ENCODE measurements at places on chromosomes 16 and 17. TPM values are rescaled to one million over a fixed set of nuclear protein-coding genes. Genes with fewer than 3 reads are reported as not detected.

Gene KRTAP3-1
- total RNA-seq = not detected

Gene CDH3
- total RNA-seq = 3.4 TPM

DNA sequence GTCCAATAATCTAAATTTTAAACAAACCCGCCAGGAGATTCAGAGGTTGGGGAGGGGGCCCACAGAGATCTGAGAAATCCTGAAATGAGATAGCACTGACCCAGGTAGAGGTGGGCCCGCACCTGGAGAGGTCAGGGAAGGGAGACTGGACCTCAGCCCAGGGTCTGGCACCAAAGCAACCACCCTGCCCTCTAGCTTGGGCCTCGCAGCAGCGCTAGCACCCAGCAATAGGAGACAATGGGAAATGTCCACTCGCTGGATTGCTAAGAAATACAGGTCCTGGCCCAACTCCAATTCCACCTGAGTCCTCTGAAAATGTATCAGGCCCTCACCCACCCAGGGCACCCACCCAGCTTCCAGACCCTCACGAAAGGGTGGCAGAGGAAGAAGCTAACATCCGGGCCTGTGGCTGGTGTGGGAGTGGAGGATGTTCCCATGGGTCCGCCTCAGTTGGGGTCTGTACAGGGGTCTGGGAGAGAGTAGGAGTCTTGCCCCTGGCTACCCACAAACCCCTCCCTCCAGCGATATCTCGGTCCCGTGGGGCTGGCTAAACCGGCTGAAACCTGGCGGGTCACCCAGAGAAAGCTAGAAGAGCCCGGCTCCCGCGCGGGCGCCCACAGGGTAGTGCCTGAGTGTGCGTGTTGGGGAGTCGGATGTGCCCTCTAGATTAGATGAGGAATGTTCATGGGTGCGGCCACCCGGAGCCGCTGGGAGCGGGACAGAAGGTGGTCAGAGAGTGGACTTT is 1.1 kb downstream of the PLLP start:
- peak; percentile 62 for DNase-seq

- DNase-seq = no peak
These were observed 87.7 kb upstream of the CCL2 start for GRCh38 chr17:34167354-34167753.

- no peak for DNase-seq
These were observed 56.7 kb downstream of the SKAP1 start for GRCh38 chr17:48373130-48373830.

- no peak for DNase-seq
These were observed 17.9 kb downstream of the ST3GAL2 start for GRCh38 chr16:70421014-70421413.

DNA sequence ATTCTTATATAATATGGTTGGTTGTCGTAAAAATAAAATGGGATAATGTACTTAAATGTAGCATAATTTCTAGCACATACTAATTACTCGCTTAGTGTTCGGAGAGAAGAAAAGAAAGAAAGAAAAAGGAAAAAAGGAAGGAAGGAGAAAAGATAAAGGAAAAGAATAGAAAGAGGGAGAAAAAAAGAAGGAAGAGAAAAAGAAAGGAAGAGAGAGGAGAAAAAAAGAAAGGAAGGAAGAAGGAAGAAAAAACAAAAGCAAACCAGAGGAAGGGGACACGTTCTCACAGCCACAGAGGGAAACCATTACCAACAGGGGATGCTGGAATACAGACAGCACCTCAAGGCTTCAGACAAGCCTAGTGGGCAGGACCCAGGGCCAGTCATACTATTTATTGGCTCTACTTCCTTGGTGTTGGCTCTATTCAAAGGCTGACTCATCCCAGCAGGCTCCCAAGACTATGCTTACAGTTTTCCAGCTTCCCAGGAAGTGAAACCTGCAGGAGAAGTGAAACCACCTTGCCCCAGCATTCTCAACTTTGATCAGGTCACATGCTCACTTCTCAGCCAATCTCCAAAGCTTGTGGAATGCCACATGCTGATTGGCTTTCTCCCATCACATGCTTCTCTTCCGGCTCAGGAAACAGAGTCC is 273.5 kb upstream of the IRX5 start:
- no peak for DNase-seq

DNA sequence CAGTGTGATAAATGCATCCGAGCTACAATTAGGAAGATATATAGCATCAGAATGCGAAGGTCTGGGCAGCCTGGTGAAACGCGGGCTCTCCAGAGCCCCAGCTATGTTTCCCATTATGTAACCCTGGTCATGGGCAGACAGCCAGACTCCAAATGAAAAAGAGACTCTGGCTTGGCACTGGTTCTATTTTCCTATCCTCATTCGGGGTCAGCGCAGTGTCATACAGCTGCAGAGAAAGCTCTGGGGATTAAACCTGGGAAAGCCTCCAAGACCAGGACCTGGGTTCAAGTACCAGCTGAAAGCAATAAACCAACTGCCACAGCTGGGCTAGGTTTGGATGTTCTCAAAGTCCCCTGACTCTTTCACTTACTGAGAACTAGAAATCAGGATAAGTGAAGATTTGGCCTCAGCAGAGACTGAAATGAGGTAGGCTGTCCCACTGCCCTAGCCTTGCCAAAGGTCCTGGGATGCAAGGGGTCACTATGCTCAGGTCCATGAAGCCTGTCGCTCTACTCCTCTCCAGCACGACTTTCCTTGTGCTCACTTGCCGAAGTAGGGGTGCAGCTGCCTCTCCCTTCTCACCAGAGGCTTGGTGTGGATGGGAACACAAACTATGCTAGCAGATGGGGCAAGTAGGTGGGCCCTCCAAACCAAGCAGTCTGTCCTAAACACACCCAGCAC is 123.8 kb downstream of the SMG6 start:
- DNase-seq = no peak

DNA sequence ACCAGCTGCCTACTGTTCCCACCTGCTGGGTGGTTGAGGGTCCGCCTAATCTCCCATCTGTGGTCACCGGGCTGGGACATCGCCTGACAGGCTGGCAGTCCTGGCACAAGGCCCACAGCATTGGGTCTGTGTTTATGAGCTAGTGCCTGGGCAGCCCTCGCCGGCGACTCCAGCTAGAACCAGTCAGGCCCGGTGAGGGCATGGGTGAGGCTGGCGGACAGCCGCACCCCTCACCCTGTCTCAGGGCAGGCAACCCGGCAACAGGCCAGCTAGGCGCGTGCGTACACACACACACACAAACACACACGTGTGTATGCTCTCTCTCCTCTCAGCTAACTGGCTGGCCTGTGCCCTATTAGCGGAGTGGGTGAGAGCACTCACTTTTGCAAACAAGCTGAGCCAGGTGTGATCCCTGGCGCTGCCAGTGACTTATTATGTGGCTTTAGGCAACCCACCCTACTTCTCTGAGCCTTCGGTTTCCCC is 10.4 kb downstream of the HSD11B2 start:
- DNase-seq = peak; percentile 86

DNA sequence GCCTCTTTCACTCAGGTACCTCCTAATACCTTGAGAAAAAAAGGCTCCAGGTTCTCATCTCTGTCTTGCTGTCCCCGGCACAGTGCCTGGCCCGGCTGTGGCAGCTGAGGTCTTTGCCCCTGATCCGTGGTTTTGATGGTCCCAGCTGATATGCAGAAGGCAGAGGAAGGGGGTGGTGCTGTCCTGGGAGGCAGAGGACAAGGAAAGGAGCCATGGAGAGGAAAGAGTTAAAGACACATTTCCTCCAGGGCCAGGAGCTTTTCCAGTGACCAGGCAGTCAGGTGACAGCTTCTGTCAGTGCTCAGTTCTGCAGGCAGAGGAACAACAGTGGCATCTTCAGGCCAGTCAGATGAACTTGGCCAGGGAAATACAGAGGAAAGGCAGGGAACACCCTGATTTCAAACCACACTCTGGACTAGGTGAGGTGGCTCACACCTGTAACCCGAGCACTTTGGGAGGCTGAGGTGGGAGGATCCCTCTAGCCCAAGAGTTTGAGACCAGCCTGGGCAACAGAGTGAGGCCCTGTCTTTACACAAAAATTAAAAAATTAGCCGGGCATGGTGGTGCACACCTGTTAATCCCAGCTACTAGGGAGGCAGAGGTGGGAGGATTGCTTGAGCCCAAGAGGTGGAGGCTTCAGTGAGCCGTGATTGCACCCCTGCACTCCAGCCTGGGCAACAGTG is 3.3 kb upstream of the COG1 start:
- no peak for DNase-seq

DNA sequence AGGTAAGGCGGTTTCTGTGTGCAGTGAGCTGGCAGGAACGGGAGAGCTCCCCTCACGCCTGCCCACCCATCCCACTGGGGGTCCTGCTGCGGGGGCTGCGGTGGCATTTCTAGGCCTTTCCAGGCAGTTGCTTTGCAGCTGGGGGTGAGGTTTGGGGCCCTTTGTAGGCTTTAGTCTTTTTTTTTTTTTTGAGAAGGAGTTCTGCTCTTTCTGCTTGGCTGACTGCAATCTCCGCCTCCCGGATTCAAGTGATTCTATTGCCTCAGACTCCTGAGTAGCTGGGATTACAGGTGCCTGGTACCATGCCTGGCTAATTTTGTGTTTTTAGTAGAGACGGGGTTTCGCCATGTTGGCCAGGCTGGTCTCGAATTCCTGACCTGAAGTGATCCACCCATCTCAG is 11.1 kb downstream of the TSC2 start:
- DNase-seq = no peak

Gene FOXC2
- 1.6 TPM for total RNA-seq

Gene SOST
- not detected for total RNA-seq

Gene ZNF597
- 4.4 TPM for total RNA-seq

Gene RND2
- 0.53 TPM for total RNA-seq

- no peak for DNase-seq
These were observed 3.3 kb downstream of the CDK5R1 start for GRCh38 chr17:32490101-32490482.

GRCh38 chr16:21645261-21645721 is 7.1 kb downstream of the IGSF6 start:
- DNase-seq = no peak

Gene OSBPL7
- total RNA-seq = 15.0 TPM

Gene OR3A2
- not detected for total RNA-seq

- DNase-seq = no peak
These were observed 58.3 kb downstream of the NT5M start for GRCh38 chr17:17361543-17361866.

DNA sequence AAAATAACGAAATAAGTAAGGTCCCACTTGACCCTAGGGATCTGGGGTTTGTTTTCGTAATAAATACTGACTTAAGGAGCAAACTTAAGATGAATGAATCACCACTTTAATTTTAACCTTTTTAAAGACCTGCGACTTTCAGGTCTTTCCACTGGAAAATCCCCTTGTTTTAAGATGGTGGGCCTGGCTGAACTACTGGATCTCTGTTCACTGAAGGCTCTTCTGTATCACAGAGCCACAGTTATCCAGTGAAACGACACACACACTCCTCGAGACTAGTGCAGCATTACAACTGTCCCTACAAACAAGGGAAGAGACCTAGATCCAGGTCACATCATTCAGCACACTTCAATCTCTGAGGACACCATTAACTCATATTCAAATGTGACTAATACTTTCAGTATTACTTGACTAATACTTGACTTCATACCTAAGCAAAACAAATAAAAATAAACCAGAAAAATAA is 299.0 kb downstream of the CEP112 start:
- no peak for DNase-seq

Gene GNG13
- not detected for total RNA-seq

Gene C16orf78
- total RNA-seq = not detected

DNA sequence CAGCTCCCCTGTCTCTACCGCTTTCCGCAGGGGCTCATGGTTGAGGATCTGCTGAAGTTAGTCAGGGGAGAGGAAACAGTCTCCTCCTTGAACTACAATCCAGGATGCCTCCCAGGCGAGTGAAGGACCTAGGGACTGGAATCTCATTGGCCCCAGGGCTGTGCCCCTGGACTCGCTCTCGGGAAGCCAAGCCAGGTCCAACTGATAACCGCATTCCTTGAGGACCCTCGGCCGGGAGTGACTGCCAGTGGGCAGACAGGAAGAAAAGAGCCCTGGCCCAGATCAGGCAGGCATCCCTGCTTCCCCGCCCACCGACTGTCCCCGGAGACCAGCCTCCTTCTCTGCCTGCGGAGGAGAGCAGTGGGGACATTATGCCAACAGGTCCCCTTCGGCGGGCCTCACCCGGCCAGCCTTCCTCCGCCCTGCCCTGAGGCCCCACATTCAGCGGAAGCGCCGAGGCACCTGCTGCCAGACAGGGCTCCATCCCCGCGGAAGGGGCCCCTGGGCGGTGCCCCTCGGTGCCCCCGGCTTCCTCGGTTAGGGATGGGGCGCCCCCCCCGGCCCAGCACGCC is 776 bp downstream of the LRRC75A start:
- no peak for DNase-seq

DNA sequence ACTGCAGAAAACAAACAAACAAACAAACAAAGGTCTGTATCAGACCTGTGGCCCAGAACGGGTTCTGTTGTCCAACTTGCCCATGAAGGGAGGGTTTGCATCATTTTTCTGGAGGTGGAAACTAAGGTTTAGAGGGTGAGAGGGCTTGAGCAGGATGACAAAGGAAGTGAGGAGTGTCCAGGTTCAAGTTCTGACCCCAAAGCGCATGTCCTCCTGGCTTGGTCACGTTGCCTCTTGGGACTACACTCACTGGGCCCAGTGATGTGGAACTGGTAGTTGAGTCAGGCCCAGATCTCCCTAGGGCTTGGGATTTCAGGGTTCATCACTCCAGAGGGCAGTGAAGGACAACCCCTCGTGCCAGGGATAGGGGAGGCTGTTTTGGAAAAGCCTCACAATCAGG is 1.8 kb downstream of the SREBF1 start:
- DNase-seq = no peak

Gene IRX3
- total RNA-seq = 108 TPM

GRCh38 chr16:84124257-84125073 is 7.7 kb upstream of the MBTPS1 start:
- DNase-seq = no peak

- DNase-seq = no peak
These were observed 127.2 kb upstream of the RCVRN start for GRCh38 chr17:10032118-10032852.

- DNase-seq = peak; percentile 94
These were observed 14.4 kb downstream of the ASPSCR1 start for GRCh38 chr17:81991684-81992305.

DNA sequence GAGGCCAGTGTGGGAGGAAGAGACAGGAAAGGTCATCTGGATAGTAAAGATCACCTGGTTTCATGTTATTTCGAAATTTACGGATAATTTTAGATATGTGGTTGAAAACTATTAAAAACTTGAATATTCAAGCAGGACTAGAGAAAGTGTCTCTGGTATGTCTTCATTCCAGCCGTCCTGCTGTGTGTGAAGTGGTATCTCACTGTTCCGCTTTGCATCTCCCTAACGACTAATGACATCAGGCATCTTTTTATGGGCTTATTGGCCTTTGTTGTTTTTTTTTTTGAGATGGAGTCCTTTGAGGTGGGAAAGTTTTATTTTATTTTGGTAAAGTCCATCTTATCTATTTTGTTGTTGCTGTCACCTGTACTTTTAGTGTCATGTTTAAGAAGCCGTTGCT is 214.4 kb upstream of the CHMP6 start:
- no peak for DNase-seq

Gene CCDC78
- 26.1 TPM for total RNA-seq

Gene USP43
- total RNA-seq = 6.8 TPM

GRCh38 chr17:49971199-49971847 is 2.3 kb downstream of the DLX4 start:
- DNase-seq = no peak

- DNase-seq = no peak
These were observed 18.6 kb upstream of the PSMD7 start for GRCh38 chr16:74277974-74278373.

Data from lower lobe of right lung (tissue), 2 donors.